ENCODE measurements at places on chromosomes 1 and 21.
A peak's percentile ranks its signal among the peaks of the same experiment; 100 is the strongest.

DNA sequence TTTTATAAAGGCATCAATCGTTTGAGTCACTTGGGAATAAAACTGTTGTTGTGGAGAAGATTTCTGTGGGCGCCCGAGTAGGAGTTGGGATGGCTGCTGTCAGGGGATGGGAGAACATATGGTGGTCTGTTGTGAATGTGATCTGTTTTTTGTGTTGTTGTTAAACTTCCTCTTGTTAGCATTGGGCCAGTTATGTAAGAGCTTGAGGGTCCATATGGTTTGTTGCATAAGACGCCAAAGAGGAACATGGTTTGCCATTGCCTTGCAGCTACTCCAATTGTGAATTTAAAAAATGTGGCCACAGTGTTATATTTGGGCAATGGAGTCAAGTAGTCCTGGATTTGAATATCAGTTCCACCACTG is 136.1 kb upstream of the JUN start:
- peak; percentile 87 for DNase-seq

GRCh38 chr1:112002514-112002913 is 13.0 kb upstream of the KCND3 start:
- no peak for DNase-seq

DNA sequence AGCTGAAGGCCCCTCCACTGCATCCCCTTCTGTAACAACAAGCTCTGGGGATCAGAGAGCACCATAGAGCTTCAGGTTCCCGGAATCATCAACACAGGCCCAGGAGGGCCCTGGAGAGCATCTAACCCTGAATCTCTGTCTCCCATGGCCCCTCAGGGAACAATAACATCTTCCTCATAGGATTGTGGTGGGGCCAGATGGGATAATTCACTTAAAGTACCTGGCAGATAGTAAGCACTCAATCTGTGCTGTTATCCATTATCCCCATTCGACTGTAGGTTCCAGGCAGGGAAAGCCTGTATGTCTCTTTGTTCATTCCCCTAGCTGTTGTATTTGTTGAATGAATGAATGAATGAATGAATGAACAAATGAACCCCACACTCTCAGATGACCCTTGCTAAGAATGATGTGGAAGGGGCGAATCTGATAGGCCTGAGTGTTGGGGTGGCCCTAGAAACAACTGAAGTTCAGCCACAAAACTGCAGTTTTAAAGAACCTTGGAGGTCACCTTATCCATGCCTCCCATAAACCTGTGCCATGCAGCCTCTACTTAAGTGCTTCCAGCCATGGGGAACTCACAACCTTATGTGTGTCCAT is 14.5 kb downstream of the LAPTM5 start:
- DNase-seq = peak; percentile 20

- no peak for DNase-seq
Observed at GRCh38 chr1:95994643-95995042, 726.9 kb upstream of the PTBP2 start.

GRCh38 chr1:24126018-24126671 is 14.2 kb upstream of the MYOM3 start:
- DNase-seq = peak; percentile 86

- peak; percentile 69 for DNase-seq
Observed at GRCh38 chr1:60034999-60035398, 38.6 kb downstream of the C1orf87 start.

DNA sequence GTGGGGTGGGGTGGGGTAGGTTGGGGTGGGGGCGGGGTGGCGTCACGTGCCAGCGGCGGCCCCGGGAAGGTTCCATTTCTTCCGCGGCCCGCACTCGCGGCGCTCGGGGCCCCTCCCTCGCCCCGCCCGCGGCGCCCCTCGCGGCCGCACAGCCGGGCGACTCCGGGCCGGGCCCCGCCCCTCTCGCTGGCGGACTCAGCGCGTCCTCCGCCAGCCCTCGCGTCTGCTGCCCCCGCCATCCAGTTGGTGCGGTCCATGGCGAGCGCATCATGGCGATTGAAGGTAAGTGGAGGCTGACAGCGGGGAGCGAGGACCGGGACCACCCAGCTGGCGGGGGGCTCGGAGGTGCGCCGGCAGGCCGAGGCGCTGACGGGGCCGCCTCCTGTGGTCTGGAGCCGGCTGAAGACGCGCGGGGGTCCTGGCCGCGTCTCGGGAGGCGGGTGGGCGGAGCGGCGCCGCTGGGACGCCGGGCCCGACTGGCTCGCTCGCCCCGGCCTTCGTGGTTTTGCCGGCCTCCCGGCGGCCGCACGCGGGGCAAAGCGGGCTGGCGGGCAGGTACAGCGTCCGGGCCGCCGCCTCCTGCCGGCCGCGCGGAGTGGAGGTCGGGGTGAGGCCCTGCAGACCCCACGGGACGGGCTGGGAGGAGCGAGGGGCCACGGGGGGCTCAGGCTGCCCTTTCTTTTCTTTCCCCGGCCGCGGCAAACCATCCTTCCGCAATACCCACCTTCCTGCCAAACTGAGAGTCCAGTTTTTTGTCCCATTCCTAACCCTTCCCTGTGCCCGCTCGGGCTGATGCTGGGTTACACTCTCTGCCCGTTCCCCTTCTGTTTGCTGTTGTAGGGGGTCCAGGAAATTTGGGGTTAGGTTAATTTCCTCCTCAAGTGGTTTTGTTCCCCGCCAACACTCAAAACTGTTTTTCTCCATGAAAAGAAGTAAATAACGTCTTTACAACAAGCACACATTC is at the start of gene SYT14:
TSS of gene SYT14 (plus strand) at position 222 of the 964 bp plus-strand sequence. CDS start at position 270, 48 bp downstream.
- no peak for DNase-seq

- DNase-seq = no peak
Observed at GRCh38 chr1:10637834-10638558, 158.4 kb downstream of the CASZ1 start.

GRCh38 chr1:22258698-22259097 is 115.8 kb upstream of the WNT4 start:
- DNase-seq = no peak

- DNase-seq = no peak
Observed at GRCh38 chr1:229035748-229036082, 235.2 kb upstream of the RAB4A start.

GRCh38 chr21:37870221-37870620 is 46.0 kb downstream of the KCNJ6 start:
- DNase-seq = no peak

- no peak for DNase-seq
Observed at GRCh38 chr1:27399251-27400025, 7.0 kb downstream of the GPR3 start.

DNA sequence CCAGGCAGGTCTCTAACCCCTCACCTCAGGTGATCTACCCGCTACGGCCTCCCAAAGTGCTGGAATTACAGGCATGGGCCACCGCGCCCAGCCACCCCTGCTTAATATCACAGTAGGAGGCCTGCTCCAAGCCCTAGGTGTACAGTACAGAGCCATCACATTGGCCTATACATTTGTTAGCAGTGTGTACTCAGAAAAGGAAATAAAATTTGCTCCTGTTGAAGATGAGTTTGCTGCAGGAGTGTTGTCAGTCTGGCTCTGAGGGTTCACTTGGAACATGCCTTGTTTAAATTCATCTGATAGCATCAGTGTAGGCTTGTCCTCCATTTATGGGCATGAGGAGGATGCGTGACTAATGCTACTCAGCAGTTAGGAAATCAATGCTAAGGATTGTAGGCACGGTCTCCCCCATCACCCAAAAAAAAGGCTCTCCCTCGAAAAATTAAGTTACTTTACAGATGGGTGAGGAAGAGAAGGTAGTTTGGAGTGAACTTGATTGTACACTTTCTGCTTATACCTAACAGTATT is 4.6 kb upstream of the ENAH start:
- DNase-seq = peak; percentile 36

- no peak for DNase-seq
Observed at GRCh38 chr21:32508558-32508957, 76.8 kb downstream of the TCP10L start.

- peak; percentile 40 for DNase-seq
Observed at GRCh38 chr1:208654241-208654640, 410.1 kb upstream of the PLXNA2 start.

DNA sequence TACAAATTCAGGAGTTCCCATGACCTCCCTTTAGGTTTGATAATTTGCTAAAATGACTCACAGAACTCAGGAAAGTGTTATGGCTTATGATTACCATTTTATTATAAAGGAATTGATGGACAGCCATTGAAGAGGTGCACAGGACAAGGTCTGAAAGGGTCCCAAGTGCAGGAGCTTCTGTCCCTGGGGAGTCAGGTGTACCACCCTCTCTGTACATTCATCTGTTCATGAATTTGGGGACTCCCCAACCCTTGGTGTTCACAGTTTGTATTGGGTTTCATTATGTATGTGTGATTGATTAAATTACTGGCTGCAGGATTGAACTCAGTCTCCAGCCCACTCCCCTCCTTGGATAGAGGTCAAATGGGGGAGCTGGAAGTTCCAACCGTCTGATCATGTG is 10.8 kb upstream of the IL10RB start:
- DNase-seq = no peak

- DNase-seq = peak; percentile 93
Observed at GRCh38 chr1:72282271-72283021, at the start of gene NEGR1. Gene NEGR1, minus strand, starts transcription at chr1:72282539.

GRCh38 chr1:17005365-17005740 is 6.4 kb downstream of the ATP13A2 start:
- DNase-seq = no peak

DNA sequence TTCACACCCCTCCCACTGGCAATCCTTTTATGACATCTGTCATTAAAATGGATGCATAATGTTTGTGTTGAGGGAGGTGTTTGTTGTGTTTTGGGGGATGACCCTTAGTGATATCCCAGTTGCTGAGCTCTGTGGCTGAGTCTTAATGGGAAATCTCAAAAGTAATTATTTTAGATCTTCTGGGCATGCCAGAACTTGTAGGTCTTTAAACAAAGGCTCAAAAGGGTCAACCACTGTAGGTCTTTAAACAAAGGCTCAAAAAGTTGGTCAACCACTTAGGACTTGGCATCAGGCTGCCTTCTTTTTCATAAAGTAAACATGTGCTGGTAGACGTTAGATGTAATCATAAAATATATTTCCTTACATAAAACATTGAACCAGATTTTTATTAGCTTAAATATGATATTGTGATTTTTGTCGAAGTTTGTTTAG is 78.0 kb downstream of the CDC14A start:
- no peak for DNase-seq

DNA sequence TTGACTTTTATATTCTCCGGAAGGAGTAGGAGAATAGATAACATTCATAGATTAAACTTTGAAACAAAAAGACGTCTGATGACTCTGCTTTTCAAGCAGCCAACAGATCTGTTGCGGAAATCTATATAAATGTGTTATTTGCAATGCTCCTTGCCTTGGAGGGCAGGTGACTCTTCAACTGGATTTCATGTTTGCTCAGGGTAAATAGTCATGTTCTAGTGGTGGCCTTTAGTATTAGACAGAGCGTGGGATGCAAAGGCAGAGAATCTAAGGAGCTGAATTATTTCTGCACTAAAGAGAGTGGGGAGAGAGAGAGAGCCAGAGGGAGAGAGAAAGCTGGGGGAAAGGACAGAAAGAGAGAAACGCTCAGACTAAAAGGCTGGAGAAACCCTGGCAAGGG is 454.3 kb downstream of the AJAP1 start:
- DNase-seq = no peak

GRCh38 chr21:42524341-42525028 is 10.8 kb downstream of the SLC37A1 start:
- peak; percentile 25 for DNase-seq

All from suppressor macrophage (primary cell).